ENCODE measurements at places on chromosomes 5 and 9.

GRCh38 chr5:66329078-66329477 lies 185.0 kb downstream of the SREK1 start:
- no peak for DNase-seq

DNA sequence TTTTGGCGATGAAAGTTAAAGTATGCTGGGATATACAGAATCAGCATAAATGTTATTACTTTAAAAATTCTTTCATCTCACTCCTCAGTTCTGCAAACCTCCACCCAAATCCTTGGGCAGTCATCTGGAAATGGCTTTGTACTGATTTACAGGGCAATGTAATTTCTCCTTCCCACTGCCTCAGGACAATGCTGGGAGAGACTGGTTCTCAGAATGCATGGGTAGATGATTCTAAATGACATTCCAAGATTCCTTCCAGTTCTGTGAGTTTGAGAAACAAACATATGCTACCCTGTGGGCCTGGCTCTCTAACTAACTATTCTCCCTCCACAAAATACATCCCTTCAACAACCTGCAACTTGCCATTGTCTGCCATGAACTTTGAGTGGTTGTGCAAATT lies 7.5 kb upstream of the PSAT1 start:
- DNase-seq = no peak

GRCh38 chr5:138709202-138709601 lies 44.0 kb upstream of the CTNNA1 start:
- DNase-seq = no peak

GRCh38 chr9:89444274-89444673 lies 53.6 kb downstream of the SEMA4D start:
- no peak for DNase-seq

GRCh38 chr5:32713770-32714381 lies 2.8 kb downstream of the NPR3 start:
- no peak for DNase-seq

GRCh38 chr5:137627293-137627692 lies 108.6 kb downstream of the KLHL3 start:
- DNase-seq = no peak

DNA sequence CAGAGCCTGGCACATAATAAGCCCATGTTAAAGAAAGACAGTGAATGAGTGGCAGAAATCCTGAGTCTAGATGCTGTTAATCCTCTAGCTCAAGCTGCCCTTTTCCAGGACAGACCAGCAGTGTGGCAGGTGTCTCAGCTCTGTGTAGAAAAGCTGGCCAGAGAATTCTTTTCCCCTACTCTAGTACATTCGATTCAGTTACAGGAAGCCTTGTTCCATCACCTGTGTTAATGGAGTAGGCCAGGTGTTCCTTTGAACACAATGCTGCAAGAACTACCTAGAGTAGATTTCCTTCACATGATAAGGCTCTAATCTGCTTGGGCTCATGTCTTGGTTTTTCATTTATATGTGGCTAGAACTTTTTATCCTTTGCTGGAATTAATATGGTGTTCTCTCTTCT lies 52.5 kb downstream of the NUP214 start:
- no peak for DNase-seq

GRCh38 chr5:78060421-78060820 lies 234.1 kb downstream of the AP3B1 start:
- DNase-seq = no peak

- no peak for DNase-seq
Observed at GRCh38 chr5:169668732-169669131, 31.7 kb downstream of the DOCK2 start.

DNA sequence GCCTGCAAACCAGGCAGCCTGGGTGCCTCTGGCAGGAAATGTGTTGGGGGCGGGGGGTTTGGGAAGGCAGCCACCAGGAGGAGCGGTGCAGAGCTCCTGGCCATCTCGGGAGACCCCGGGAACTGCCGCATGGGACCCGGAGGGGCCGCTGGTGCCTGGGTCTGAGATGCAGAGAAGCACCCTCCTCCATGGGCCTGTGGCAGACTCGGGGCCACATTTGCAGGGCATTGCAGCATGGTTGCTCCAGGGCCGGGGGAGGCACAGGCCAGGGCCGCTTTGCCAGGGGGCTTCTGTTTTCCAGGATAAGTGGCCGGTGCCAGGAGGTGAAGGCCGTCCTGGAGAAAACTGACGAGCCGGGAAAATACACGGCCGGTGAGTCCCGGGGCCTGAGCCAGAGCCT lies 1.7 kb downstream of the LCN1 start:
- no peak for DNase-seq

- no peak for DNase-seq
Observed at GRCh38 chr5:66722686-66723085, 126.5 kb downstream of the MAST4 start.

- DNase-seq = no peak
Observed at GRCh38 chr5:61994171-61994570, 311.8 kb upstream of the KIF2A start.

DNA sequence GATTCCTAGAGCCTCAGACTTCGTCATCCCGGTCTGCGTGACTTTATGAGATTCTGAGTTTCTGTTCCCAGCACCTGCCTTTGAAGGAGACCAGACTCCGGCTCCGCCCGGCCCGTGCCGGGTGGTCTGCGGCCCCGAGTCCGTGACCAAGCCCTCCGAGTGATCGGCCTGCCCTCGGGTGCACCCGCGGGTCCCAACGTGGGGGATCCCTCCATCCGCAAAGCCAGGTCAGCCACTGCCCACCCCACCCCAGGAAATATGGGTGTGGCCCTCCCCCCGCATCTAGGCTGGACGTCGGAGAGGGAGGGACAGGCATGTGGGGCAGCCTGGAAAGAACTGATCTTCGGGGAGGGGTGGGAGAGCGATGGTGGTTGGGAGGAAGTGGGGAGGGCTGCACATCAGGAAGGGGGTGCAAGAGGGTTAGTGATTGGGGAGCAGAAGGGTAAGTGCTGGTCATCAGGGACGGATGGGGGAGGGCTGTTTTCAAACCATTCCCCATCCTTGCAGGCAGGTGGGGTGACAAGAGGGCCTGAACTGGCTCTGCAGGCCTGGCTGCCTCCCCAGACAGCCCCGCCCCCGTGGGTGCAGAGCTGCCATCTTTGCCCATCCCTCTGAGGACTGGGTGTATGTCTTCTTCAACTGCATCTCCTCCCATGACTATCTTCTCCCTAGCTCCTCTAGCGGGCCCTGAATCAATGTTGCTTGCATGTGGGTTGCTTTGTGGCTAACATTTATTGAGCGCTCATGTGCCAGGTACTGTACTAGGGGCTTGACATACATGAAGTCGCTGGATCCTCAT lies 747 bp downstream of the LRSAM1 start:
- no peak for DNase-seq

DNA sequence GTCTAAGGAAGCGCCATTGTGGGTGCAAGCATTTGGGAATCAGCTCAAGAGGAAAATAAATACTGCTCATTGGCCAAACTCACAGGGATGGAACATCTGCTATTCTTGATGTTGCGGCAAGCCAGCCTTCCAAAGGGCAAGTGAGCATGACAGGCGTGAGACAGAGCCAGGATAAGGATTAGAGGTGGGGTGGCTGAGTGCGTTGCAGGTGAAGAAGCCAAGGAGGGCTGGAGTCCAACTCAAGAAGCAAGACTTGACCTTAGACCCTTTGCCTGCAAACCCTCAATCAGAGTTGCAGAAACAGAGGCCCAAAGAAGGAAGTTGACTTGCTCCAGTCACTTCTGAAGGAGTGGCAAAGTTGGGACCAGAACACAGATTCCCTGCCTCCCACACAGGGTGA lies 79.4 kb downstream of the WWC1 start:
- no peak for DNase-seq

DNA sequence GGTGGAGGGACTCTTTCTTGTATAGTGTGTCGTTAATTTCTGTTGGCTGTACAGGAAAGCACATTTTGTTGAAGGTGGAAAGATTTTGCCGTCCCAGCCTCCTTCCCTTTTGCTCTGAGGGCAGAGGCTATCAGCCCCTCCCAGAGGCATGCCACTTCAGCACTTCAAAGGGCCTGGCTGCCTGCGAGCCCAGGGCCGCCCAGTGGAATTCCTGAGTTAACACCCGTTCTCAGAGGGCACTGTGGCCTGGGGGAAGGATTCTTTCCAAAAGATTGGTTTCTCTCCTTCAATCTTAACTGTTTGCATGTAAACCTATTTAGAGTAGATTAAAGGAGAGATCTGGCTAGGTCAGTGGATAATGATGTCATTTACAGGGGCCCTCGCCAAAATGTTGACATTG lies 238.6 kb downstream of the FANCC start:
- no peak for DNase-seq

- DNase-seq = no peak
Observed at GRCh38 chr5:178462816-178463215, 127.4 kb downstream of the COL23A1 start.

DNA sequence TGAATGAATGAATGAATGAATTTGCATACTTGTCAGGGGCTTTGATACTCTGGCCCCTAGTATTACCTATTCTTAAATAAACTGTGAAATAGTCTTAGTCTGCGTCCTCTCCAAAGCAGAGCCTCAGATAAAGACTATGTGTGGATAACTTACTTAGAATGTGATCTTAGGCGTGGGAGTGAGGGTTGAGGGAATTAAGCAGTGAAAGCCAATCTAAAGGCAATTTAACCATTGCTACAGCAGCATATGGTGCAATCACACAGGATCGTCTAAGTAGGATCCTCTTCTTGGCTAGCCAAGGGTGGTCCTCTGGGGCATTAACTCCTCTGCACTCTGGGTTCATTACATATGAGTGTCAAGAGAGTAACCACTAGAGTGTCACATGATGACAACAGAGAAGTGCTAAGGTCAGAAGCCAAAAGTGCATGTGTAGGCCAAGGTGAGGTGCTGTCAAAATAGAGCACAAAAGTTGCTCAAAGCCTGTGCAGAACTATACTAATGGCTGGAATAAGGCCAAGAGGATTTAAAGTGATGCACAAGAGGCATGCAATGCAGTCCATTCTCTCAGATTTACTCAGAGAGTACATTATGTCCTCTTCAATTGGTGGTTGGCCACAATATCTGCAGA lies 274.4 kb upstream of the SEMA6A start:
- DNase-seq = no peak

DNA sequence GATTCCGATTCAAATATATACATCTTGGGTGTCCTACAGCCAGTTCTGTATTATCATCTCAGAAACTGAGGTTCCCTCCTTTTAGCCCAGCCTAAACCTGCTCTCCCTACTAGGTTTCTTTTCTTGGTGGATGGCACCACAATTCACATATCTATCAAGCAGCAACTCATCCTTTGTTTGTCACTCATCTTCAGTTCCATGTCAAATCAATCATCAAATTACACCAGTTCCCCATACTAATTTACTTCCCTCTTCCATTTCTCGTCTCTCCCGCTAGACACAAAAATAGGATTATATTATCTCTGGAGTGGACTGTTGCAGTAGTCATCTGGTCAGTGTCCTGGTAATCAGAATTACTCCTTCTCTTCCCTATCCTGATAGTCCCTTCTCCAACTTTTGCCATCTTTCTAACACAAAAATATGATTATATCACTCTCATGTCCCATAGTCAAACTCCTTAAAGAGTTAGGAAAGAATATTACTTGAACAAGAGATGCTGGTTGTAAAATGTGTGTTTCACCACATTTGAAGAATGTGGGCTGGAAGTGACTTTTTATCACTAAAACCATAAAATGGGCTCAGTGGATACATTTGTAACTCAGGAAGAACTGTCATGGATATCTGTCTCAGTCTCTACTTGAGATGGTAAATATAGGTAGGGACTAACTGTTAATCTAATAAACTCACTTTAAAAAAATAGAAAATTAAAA lies 69.1 kb upstream of the RICTOR start:
- DNase-seq = no peak

DNA sequence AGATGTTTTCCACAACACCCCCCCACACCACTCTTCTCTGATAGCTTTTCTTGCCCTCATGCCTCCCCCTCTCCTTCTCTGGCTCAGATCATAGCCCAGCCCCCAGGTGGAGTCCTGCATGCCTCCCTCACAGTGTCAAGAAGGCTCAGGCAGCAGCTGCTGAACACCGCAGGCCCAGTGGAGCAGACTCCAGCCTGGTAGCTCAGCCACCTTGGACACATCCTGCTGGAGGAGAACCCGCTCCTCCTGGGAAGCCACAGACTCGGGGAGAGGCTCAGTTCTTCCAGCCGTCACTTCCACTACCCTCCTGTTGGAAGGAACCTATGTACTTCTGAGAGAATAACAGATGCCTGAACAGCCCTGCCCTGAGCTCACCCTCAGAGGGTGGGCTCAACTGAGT lies 143.4 kb downstream of the SPOCK1 start:
- DNase-seq = no peak

DNA sequence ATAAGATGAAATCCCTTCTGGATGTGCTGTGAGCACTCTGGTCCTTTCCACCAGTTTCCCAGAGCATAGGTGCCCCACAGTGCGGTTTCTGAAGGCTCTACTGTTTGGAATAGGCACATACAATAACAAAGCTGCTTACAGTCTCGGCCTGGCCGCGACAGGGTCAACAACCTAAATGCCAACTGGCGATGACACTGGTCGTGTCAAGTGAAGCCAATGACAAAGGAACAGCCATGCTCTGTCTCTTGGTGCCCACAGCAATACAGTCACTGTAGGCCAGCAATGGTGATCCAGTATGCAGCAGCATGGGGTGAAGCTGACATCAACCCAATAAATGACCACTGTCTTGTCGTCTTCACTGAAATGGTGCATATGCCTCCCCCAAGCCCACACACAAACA lies 47.8 kb upstream of the EQTN start:
- no peak for DNase-seq

DNA sequence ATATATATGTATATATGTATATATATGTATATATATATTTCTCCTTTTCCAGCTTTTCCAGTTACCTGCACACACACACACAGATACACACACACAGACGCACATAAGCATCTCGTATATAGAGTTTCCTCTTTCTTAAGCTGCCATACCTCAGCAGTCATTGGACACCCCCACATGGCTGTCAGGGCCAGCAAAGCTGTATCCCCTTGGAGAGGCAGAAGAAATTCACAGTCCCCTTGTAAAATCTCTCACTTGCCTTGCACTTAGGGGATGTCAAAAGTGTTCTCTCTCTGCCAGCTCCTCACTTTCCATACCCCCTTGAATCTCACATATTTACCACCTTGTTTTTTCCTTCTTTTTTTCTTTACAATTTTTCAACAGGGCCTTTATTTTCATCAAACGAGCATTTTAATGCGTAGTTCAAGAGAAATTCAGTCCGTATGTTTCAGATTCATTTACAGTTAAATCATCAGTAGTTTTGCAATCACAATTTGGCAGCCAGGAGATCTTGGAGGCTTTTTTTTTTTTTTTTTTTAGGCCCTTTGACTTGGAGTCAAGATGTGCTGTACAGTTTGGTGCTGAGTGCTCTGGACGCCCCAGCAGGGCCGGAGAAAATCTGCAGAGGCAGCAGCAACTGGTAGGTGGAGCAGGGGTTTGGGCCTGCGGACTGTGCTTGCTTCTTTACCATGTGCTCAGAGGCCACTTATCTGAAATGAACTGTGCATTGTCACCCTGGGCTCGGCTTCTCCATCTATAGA lies 244.9 kb upstream of the KLF4 start:
- DNase-seq = no peak

- no peak for DNase-seq
Observed at GRCh38 chr9:109549386-109549785, 51.3 kb upstream of the PTPN3 start.

Data from NCI-H1930 (cell line).